ENCODE measurements at places on chromosomes 11 and 22.

DNA sequence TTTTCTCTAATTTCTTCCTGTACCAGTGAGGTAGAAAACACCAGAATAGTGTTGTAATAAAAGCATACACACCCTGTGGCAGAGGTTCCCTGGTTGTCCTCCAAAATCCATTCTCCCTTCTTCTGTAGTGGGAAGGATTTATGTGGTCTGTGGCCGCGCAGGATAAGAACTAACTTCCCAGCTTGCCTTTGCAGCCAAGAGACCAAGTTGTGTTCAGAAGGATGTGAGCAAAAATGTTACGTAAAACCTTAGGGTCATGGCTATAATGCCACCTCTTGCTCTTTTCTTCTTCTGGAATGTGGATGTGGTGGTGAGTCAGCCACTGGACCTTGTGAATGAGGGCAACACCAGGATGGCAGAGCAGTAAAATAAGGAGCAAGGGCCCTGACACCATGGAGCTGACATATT is 28.4 kb downstream of the CCDC90B start:
- peak; percentile 21 for DNase-seq

DNA sequence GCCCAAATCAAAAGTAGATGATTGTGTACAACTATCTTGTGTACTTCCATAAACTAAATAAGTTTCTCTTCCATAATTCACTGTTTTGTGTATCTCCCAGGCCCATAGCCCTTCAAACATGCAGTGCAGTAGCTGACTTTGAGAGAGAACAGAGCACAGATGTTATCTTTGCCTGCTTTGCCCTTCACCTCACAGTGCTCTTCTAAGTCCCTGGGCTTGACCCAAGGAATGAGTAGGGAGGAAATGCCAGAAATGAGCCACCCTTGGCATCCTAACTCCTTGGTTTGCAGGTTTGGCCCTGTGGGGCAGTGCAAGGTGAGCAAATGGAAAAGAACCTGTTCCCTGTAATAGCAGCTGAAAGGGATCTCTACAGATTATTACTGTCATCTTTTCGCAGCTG is 79.2 kb downstream of the STIM1 start:
- no peak for DNase-seq

GRCh38 chr11:44622721-44623258 is 57.3 kb downstream of the CD82 start:
- DNase-seq: no peak

DNA sequence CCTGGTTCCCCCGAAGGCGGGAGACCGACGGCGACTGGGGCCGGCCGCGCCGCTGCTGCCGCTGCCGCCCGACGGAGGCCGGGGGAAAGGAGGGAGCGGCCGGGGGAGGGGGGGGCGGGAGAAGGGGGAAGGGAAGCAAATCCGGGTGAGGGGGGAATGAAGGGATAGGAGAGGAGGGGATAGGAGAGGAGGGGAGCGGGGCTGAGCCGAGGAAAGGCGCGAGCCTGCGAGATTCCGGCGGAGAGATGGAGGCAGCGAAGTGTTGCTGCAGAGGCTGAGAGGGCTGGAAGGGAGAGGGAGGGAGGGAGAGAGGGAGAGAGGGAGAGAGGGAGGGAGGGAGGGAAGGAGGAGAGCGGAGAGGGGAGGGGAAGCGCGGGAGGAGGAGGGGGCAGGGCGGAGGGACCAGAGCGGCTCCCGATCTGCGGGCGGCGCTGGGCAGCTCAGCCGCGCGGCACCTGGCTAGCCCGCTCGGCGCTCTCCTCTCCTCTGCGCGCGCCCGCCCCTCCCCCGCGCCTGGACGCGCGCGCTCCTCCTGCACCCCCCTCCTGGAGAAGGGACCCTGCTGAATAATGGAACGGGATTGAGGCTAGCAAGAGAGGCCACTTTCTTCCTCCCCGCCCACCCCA is 52.3 kb downstream of the SLC22A12 start:
- no peak for DNase-seq

- no peak for DNase-seq
Observed at GRCh38 chr11:3036419-3036818, 20.8 kb downstream of the CARS1 start.

DNA sequence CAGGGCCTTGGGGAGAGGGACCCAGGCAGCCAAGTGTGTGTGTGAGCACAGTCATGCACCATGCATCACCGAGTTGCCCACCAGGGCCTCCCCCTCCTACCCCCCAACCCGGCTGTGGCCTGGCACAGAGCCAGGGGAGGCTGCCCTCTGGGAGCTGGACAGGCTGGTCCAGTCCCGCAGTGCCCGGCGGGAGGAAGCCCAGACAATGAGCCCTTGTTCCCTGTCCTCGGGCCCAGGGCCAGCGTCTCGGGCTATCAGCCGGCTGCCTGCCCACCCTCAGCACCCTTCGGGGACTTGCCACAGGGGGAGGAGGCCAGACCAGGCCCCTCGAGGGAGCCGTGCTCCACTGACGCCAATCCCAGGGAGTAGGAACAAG is 4.5 kb downstream of the LRRC75B start:
- no peak for DNase-seq

GRCh38 chr11:40417627-40418026 is 1041.8 kb downstream of the LRRC4C start:
- DNase-seq: no peak

DNA sequence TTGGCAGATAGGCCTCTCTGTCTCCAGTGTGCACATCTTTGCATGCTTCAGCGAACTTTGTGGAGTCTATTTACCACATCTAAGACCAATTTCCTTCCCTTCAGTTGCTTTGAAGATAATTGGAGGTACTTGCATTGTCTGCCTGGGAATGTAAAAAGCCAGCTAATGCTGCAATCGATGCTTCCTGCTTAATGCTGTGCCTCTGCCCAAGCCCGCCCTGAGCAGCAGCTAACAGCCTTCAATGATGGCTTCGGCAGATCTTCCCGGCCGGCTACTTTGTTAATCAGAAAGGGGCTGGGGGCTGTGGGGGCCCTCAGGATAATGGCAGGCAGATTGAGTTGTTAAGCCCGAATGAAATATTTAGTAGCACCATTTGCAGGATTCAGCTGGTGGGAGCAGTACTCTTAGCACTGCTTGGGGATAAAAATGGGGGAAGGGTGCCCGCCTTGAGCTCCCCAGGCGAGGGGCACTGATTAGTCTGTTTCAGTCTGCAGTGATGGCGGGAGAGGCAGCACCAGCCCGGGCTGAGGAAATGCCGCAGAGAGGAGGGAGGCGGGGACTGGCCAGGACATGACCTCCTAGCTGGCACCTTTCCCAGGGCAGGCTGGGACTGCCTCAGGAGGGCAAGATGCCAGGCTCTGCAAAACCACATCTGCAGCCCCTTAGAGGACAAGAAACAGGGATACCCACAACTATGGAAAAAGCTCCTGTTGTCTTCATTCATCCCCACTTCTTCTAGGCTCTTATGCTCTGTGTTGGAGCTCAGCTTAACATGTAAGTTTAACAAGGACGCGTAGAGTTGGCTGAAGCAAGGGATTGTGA is 460.0 kb downstream of the BUD13 start:
- peak; percentile 57 for DNase-seq

DNA sequence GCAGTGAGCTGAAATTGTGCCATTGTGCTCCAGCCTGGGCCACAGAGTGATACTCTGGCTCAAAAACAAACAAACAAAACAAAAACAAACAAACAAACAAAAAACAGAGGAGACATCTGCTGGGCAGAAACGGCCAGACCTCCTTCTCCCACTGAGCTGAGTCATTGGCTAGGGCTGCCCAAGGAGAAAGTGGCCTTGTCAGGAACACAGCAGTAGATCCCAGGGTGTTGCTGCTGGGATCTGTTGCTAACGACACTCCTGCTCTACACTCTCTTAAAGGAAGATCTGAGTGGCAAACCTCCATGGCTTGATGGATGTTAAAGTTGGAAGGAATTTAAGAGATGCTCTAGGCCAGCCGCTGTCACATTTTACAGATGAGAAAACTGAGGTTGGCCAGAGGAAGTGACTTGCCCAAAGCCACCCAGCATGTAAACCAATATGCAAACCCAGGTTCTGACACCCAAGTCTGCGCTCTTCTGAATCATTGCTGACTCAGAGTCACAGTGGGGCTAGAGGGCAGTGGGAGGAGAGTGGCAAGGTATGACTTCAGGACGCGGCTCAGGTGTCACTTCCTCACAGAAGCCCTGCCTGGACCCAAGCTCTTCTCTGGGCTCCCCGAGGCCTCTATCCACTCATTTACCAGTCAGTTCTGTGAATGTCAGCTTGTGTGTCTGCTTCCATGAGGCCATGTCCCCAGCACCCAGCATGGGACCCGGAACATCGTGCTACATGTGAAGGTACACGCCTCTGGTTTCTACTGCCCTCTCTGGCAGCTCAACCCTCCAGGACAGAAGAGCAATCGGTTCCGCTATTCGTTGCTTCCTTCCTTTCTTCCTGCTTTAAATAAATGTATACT is 11.3 kb upstream of the GDPD5 start:
- DNase-seq: no peak

DNA sequence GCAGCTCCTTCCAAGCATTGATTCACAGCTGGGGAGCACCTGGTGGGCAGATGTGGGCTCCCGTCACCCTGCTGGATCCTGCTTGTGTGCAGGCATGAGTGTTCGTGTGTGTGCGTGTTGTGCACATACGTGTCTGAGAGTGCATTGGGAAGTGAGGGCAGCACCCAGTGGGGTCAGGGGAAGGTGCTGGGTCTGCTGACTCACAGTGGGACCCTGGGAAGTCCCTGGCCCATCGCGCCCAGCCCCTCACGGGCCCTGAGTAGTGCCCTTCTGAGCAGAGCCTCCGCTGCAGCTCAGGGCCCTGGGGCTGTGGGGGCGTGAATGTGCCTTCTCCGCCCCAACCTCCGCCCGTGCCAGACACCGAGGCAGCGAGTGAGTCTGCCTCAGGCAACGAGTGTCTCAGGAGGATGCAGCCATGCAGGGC is 36.8 kb downstream of the WNT11 start:
- no peak for DNase-seq

GRCh38 chr11:5004424-5005274 is 10.0 kb downstream of the OR51L1 start:
- DNase-seq: peak; percentile 48

DNA sequence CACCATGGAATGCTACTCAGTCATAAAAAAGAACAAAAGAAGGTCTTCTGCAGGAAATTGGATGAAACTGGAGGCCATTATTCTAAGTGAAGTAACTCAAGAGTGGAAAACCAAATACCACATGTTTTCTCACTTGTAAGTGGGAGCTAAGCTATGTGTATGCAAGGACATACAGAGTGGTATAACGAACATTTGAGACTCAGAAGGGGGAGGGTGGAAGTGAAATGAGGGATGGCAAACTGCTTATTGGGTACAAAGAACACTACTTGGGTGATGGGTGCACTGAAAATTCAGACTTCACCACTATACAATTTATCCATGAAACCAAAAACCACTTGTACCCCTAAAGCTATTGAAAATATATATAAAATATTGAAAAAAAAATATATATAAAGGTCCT is 13.4 kb upstream of the CAT start:
- DNase-seq: no peak

DNA sequence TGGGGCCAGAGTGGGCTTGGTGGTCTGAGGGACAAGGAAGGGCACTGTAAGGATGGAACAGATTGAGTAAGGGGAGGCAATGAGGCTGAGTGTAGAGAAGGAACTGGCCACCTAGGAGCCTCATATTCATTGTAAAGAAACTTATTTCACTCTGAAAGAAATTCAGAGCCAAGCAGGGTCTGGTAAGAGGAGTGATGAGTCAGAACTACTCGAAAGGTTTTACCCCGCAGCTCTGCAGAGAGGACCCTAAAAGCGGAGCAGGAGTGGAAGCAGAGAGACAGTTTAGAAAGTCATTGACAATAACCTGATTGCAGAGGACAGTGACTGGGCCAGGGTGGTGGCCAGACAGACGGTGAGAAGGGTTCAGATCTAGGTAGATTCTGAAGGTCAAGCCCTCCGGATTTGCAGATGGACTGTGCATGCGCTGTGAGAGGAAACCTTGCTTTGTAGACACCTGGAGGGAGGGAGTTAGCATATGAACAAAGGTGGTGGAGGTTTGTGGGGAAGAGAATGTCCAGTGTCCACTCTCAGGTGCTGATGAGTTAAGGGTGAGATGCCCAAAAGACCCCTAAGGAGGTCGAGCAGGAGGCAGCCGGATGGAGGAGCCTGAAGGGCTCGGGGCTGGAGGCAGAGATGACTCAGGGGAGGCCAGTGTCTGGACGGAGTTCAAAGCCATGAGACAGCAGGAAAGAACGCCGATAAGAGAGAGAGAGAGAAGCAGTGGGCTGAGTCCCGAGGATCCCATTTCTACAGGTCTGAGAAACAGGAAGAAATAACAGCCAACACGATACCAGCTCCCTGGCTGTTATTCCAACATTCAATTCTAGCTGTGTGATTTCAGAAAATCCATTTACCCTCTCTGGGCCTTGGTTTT is 546.0 kb downstream of the BRD1 start:
- DNase-seq: peak; percentile 5

Data from fibroblast of skin of right biceps (primary cell).